ENCODE measurements at places on chromosomes 7 and 10.

GRCh38 chr7:85287106-85287825, 100.4 kb upstream of the SEMA3D start:
- DNase-seq: no peak

DNA sequence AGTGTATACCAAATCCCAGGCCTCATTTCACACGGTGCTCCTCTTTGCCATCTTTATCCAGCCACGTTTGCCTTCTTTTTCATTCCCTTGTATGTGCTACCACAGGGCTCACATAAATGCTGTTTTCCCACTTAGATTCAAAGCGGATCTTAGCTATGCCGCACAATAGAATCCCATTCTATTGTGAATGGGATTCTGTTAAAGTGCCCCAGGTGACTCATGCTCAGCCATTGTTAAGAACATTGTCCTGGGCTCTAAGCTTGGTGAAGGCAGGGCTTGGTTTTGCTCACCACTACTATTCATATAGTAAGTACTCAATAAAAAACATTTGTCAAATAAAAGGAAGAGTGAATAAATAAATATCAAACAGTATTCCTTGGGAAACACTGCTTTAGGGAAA, 72.3 kb upstream of the PHYHIPL start:
- no peak for DNase-seq

GRCh38 chr10:92799568-92799967, 48.8 kb upstream of the EXOC6 start:
- no peak for DNase-seq

- DNase-seq: no peak
Observed at GRCh38 chr10:77261146-77261545, 376.5 kb downstream of the KCNMA1 start.

DNA sequence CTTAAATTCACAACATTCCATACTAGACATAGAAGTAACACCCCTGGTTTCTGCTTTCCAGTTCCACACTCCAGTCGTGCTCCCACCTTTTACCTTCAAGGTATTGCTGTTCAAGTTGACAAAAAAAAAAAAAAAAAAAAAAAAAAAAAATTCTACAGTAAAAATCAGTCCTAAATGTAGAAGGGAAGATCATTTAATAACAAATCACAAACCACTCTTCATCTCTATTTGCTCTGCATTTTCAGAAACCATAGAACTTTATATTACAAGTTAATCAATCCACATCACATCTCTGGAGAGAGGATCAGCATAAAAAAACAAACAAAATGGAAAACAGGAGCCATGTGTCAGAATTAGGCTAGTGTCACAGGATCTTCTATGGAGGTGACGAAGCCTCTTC, 206.3 kb upstream of the KLF14 start:
- DNase-seq: no peak

DNA sequence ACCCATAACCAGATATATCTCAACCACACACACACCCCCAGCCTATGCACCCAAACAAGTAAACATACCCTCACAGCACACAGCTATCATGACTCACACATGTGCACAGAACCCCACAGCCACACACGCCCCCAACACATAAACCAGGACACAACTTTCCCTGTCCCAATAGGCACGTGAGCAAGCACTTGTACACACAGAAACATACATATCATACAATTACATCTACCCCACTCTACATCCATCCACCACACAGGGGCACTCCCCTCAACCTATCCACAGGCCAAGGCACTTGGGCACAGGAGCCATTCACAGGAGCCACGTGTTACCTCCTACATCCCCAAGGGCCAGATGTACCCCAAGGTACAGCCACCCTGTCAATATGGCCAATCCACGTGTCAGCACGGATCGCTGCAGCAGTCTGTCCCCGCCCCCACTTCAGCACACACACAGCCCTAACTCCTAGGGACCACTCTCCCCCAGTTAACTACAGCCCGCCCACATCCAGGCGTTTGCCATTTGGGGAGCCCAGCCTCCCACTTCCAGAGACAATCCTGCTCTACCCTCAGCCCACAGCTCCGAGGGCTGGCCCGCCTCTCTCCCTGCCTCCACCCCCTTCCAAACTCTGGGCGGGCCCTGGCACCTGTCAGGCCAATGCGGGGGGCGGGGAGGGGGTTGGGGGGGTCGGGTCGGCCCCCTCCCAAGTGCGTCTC, 163.5 kb downstream of the SH3PXD2A start:
- DNase-seq: no peak

GRCh38 chr7:121519548-121520521, 123.7 kb upstream of the FAM3C start:
- DNase-seq: no peak

- DNase-seq: no peak
Observed at GRCh38 chr10:27518261-27518660, 14.2 kb downstream of the RAB18 start.

- no peak for DNase-seq
Observed at GRCh38 chr10:35789996-35790395, 147.9 kb upstream of the FZD8 start.

All from activated T-cell treated with anti-CD3 and anti-CD28 coated beads, Interleukin-2, amount 50 U/mL, for 48 hours (primary cell).